ENCODE measurements at places on chromosomes 1 and 21.
A peak's percentile ranks its signal among the peaks of the same experiment; 100 is the strongest.

GRCh38 chr1:111476761-111477309 lies 3.1 kb downstream of the C1orf162 start:
- no peak for DNase-seq

GRCh38 chr1:89698624-89699023 lies 65.7 kb downstream of the LRRC8C start:
- no peak for DNase-seq

- no peak for DNase-seq
These were observed 183.6 kb downstream of the S1PR1 start for GRCh38 chr1:101420406-101420805.

DNA sequence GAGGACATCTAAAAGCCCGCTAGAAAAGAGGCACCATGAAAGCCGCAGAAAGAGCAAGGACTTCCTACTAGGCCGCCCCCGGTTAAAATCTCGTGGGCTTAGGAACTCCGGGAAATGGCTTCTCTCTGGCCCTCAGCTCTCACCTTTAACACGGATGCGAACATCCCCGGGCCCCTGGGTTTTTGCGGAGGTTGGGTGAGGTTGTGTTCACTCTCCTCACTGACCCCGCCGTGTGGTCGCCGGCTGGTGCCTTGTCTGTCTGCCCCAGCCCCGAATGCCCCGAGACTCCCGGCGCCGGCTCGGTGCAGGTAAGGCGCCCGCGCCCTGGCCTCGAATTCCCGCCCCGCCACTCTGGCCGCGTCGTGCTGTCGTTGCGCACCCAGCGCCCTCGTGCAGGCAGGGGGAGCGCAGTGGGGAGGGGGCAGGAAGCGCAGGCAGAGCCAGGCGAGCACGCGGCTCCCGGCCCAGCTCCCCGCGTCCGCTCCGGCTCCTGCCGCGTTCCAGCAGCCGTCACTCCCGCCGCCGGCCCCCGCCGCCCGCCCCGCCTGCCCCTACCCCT lies at the start of gene SHISAL2A:
Gene SHISAL2A (plus strand): TSS at position 437 of the 559 bp plus-strand sequence. CDS start 326 bp downstream, outside the sequence.
- no peak for DNase-seq

DNA sequence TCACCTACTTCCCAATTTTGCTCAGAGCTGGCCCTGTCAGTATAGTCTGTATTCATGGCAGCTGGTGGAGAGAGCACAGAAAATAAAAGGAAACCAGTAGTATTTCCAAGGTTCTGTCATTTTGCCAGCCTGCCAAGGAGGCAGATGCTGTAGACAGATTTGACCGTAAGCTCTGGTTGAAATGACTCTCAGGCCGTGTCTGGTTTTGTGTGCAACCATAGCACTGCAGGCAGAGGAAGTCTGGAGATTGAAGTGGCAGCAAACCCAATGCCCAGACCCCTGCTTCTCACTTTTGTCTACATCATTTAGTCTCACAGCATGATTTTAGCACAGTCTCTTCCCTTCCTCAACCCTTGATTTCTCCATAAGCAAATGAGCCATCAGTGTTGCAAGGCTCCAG lies 291.7 kb downstream of the PAPPA2 start:
- no peak for DNase-seq

DNA sequence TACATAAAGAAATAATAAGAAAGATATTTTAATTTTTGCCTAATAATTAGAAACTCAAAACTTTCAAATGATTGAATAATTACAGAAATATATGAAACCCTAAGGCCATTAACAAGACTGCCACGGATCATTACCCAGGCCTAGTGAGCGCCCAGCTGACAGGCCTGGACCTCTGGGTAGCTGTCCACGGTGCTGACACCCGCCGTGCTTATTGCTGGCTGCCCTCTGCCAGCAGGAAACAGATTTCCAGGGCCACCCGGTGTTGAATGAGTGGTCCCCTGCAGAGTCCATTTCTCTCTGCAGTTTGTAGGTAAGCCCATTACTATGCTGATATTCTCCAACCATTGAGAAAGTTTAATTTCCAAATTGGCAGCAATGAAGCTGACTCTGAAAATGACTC lies 254.4 kb upstream of the GJB5 start:
- no peak for DNase-seq

DNA sequence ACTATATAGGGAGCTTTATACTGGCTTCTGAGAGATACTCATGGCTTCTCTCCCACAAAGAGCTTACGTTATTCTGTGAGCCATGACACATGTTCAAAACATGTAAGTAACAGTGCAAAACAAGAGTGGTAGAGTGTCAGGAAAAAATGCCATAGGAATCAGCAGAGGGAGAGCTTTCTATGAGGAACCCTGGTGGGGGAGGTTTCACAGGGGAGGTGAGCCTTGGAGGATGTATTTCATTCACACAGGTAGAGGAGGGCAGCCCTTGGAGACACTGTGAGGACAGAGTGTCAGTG lies 72.7 kb upstream of the LYST start:
- DNase-seq, result no peak

DNA sequence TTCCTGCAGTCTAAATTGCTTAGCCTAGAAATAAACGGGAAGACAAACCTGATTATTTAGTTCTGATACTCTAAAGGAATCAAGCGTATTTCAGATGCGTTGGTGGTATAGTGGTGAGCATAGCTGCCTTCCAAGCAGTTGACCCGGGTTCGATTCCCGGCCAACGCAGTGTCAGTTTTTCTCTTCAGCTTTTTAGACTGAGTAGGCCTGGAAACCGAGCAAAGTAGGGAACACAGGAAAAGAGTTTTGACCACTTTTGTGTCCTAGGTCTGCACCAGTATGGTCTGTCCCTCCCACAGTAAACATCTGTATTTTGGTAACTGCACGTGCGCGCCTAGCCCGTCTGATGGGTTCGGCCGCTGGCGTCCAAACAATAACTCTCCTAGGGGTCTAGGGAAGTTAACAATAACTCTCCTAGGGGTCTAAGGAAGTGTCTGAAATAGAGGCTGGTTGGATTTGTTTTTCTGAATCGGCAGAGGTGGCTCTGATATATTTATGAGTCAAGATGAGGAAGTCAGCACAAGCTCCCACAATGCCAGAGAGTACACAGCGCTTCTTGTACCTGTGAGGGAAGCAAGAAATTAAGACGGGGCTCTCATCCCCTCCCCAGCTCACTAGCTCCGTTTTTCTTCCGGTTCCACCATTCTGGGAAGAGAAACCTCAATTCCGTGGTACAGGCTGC lies 15.6 kb upstream of the HJV start:
- peak; percentile 57 for DNase-seq

Data from hepatic stellate cell (primary cell).